Suppressor macrophage treated with lipopolysaccharide for 4 hours (primary cell): ENCODE measurements at places on chromosomes 4 and X.
A peak's percentile ranks its signal among the peaks of the same experiment; 100 is the strongest.

- peak; percentile 69 for DNase-seq
These were observed at the start of gene ARAP2 for GRCh38 chr4:36244257-36245082. ARAP2 (minus strand) TSS chr4:36244514; CDS start chr4:36229486, 15,028 bp downstream.

DNA sequence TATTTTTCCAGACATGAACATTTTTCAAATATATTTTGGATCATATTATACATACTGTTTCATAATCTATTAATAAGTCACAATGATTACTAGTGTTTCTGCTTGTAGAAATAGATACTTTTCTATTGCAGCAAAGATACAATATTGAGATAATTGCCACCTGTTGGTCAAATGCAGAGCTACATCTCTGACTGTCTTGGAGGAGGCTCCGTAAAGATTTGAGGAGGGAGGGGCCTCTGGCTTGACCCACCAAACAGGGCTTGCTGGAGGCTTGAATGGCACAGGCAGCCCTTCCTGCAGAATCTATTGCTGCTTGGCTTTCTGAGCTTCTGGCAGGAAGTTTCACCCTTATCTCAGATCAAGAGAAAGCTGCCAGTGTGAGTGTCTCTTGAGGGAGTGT is 99.3 kb upstream of the ARMCX2 start:
- peak; percentile 42 for DNase-seq

DNA sequence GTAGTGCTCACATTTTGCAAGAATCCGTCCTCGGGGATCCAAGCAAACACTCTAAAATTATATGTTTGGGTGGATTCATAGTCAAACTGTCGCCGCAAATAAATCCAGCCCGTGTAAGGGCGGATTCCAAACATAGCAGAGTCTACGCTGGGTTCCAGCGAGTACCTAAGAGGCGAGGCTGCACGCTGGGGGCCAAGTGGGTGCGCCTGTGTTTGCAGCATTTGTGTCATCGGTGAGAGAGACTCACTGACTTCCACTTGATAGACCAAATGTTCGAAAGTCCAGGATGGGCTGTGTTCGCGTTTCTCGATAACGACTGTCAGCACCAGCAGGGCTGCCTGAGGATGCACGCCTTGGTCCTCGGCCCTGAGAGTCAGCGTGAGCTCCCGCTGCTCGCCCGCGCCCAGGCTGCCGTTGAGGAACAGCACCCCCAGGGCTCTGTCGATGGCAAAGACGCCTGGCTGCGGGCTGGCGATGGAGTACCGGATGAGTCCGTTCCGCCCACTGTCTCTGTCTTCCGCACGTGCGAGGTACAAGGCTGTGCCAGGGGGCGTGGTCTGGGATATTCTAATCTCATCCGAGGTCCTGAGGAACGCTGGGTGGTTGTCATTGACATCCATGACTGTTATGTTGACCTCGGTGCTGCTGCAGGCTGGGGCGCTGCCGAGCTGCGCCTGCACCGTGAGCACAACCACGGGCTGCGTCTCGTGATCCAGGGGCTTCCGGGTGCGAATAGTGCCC is 158.7 kb downstream of the DCHS2 start:
- DNase-seq: peak; percentile 19

GRCh38 chr4:124903995-124904722 is 191.6 kb upstream of the ANKRD50 start:
- DNase-seq: no peak

- DNase-seq: no peak
These were observed 45.2 kb upstream of the SYTL5 start for GRCh38 chrX:37961118-37961517.

DNA sequence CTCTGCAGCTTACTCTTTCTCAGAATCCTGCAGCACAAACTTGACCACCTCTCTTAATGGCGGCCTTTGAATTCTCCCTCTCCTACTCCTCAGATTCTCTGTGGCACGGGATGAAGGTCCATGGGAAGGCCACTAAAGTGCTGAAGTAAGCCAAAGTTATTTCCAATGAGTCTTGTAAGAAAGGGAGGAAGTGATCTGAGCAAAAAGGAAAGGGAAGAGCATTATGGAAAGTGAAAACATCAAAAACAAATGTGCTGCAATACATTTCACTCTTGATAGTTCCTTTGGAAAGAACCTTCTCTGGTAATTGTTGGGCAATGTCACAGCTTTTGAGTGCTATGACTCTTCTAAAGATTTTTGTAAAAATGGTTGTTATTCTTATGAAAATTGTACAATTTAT is 54.3 kb upstream of the CAMK2D start:
- DNase-seq: peak; percentile 91

- peak; percentile 80 for DNase-seq
These were observed 16.2 kb downstream of the UBE2K start for GRCh38 chr4:39714166-39714565.

GRCh38 chrX:69117876-69118526 is 47.3 kb downstream of the PJA1 start:
- no peak for DNase-seq

DNA sequence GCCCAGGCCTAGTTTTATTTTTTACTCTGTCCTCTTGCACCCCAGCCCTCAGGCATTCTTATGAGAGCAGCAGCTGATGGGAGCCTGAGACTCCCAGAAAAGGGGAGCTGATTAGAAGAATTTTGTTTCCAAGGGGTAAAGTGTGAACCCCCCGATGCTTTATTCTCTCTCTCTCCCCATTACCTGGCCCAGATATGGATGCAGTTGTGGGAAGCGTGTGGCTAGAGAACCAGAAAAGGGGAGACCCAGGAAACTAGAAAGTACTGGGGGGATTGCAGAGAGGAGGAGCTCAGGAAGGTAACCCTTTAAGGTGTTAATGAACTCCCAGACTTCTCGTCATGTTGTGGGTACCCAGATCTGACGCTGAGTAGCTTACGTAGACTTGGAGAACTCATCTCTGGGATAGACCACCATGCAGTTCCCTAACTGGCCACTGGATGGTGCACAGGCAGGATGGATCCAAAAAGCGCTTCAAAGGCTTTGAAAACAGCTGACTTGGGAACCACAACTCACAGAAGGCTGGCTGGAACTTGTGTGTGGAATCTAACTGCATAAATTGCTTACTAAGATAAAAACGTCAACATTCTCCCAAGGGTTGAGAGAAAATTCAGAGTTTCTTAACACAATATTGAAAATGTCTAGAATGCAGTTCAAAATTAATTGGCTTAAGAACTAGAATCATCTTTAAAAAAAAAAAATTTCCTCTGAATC is 64.7 kb downstream of the TBC1D14 start:
- DNase-seq: peak; percentile 88

DNA sequence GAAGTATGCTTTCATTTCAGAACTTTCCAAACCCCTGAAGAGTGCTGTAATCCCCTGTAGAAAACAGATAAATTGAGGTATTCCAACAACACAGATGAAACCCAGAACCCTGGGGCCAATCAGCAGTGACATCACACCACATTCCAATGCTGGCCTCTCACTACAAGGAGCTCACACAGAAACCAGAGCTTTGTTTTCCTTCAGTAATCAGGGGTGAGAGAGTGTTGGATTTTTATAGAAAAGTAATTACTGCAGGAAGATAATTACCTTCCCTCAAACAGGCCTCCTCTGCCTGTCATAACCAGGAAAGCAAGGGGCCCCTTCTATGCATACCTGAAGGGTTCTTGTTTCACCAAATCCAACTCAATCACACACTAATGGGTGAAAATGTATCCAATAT is 246.2 kb downstream of the SCFD2 start:
- no peak for DNase-seq

GRCh38 chr4:151887816-151888180 is 127.0 kb upstream of the GATB start:
- DNase-seq: no peak

DNA sequence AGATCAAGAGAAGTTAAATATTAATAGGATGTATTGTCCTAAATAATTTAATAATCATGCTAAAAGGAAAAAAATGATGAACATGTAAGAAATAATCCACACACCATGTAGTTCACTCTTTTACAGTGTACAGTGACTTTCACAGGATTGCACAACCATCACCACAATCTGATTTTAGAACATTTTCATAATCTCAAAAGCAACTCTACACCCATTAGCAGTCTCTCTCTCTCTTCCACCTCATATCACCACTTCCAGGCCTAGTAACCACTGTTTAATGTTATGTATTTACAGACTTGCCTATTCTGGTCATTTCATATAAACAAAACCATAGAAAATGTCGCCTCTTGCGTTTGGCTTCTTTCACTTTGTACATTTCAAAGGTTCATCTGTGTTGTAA is 153.4 kb downstream of the FSTL5 start:
- no peak for DNase-seq

- peak; percentile 87 for DNase-seq
These were observed 11.2 kb upstream of the PDGFRA start for GRCh38 chr4:54217642-54218495.

- DNase-seq: peak; percentile 28
These were observed 60.2 kb upstream of the MSN start for GRCh38 chrX:65607070-65607742.

GRCh38 chr4:26757751-26758150 is 102.9 kb upstream of the STIM2 start:
- DNase-seq: no peak

GRCh38 chrX:42466332-42467046 is 311.5 kb downstream of the PPP1R2C start:
- no peak for DNase-seq

GRCh38 chrX:76148753-76149152 is 24.1 kb upstream of the PBDC1 start:
- DNase-seq: peak; percentile 9

- DNase-seq: no peak
These were observed 666.0 kb downstream of the GRID2 start for GRCh38 chr4:92969650-92970379.

DNA sequence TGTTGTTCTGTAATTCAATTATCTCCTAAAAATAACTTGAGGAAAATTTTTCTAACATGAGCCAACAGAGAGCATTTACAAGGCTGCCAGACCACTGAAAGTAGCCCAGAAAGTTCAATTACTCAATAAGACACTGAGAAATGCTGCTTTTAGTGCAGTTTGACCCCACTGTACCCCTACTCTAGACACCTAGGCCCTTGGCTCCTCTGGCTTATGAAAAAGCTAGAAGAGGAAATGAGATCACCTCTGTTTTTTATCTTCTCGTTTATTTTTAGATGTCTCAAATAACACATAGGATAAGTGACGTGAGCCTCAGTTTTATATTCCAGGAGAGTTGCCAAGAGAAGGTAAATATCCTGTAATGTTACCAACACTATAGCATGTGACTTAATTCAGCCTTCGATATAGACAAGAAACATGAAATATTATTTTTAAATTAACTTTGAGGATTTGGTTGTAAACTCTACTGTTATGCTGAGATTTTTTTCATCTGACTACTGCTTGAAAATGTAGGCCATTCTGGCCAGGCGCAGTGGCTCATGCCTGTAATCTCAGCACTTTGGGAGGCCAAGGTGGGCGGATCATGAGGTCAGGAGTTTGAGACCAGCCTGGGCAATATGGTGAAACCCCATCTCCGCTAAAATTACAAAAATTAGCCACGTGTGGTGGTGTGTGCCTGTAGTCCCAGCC is 24.4 kb downstream of the TNIP3 start:
- DNase-seq: no peak

- DNase-seq: no peak
These were observed 33.0 kb upstream of the CPLX1 start for GRCh38 chr4:858831-859451.

DNA sequence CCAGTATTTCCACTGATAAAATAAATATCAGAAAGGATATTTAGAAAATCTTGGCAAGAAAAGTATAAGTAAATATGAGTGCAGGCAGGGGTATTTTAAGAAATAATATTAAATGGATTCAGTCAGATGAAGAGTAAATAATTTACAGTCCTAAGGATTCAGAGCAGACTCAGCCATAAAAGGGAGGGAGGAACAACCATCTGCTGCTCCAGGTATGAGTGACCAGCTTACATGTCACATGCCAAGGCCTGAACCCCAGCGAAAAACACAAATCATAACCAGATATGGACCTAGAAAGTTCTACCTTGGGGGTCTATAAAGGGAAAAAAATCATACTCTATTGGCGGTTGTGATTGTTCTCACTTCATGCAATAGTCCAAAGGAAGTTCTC is 166.8 kb downstream of the COL4A6 start:
- DNase-seq: no peak

DNA sequence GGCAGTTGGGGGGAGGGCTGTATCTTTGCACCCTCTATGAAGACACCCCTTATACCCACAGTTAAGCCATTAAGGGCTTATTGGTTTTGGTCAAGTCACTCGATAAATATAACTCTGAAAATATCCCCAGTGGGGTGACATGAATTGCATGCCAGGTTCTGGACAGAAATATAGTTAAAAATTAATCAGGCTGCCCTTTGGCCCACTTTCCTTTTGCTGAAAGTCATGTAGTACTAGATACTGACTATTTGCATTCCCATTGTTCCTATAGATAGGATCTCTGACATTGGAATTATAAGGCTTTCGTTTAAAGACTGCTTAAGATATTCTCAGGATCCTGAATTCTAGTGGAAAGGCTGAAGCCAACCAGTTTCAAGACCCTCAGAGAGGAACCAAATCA is 43.5 kb upstream of the LAMP2 start:
- no peak for DNase-seq

GRCh38 chrX:21943460-21944135 is 3.1 kb downstream of the SMS start:
- DNase-seq: peak; percentile 44

DNA sequence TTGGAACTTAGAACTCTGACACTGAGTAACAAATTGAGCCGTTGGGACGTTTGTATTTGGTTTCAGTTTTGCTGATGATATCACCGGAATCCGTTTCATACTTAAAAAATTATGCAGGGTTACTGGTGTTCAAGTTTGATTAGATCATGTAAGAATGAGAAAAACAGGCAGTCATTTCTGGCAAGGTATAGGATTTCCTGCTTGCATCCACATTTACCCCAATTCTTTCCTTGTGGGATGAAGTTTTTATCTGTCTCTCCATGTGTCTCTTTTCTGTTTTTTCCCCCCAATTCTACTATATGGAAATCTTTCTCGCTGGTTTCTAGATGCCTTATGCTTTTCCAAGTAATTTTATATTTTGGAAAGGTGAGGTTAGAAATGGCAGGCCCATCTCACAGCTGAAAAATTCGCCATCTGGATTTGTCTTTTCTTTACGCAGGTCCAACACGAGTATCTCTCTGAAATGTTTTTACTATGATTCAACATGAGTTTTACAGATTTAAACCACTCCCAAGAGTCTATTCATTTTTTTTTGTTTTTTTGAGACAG is 197.9 kb downstream of the SHOX start:
- DNase-seq: no peak

DNA sequence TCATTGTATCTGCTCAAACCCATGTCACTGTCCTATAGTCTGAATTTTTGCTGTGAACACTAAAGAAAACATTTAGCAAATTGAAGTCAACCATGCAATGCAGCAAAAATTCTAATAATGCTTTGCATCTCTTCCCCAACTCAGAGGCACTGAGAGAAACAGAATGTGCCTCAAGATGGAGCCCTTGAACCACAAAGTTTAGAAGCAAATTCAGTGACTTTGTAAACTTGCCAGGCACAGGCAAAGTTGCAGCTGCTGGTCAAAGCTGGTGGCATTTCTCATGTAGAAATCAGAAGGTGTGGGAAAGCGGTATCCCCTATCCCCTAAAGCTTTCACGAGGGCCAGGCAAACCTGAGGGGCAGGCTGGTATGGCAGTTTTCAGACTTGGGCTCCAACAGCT is 121.7 kb upstream of the DIPK2B start:
- peak; percentile 47 for DNase-seq

- no peak for DNase-seq
These were observed 1.5 kb downstream of the MAGEA12 start for GRCh38 chrX:152735101-152735500.
